ENCODE measurements at places on chromosomes 1 and 21. TPM values are rescaled to one million over a fixed set of nuclear protein-coding genes. Genes with fewer than 3 reads are reported as not detected.

GRCh38 chr1:177772386-177772960 lies 197.4 kb downstream of the SEC16B start:
- no peak for DNase-seq

- DNase-seq: no peak
Measured at GRCh38 chr1:223355699-223356098, 8.3 kb downstream of the SUSD4 start.

- no peak for DNase-seq
Measured at GRCh38 chr1:64755361-64755760, 10.5 kb downstream of the RAVER2 start.

- no peak for DNase-seq
Measured at GRCh38 chr1:22562584-22563583, at the start of gene EPHA8. TSS of gene EPHA8 (plus strand) at chr1:22563489. CDS start at chr1:22563636, 147 bp downstream.

DNA sequence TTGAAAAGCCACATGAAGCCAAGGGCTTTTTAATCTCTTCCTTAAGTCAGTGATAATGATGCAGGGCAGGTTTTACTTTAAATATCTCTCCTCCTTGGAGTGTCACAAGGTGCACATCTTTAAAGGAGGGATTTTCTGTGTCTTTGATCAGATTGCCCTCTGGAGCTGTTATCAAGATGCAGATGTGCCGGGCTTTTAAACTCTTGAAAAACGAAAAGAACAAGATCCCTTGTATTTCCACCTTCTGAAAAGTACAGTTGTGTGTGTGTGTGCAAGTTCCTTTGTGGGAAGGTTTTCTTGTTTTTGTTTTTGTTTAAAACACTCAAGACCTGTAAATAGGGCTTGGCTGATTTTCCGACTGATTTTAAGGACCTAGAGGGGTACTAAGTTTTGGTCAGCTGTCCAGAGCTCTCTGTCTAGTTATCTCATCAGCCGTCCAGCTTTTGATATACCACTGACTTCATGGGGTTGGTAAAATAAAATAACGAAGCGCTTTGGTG lies 1.6 kb downstream of the MARK1 start:
- no peak for DNase-seq

DNA sequence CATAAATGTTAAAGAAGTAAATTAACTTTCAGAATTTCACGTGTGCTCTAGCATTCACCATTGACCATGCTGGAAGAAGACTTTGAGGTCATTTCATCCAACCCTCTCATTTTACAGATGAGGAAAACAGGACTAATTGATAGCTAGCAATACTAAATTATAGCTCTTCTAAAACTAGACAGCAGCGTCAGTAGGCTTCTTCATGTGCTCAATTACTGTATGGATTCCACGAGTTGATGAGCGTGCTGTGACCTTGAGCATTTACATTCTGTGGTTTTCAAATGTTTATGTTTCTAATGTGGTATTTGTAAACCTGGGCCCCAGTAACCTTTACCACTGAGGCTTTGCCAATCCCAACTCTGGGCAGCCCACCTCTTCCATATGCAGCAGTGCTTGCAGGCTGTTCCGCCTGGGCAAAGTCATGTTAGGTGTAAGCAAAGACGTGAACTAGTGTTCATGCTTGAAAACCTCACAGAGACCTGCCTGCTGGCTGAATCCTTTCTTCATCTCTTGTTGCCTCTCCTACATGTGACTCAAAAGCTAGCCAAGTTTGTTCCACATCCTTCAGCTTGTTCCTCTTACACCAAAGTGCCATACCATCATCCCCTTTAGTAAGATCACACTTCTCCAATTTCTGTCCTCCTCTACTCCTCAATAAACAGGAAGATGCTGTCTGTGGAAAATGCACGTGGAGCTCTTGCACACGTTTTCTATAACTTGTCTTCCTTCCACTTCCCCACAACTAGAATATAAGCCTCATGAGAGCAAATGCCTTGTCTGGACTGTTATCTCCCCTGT lies 17.2 kb downstream of the KCNJ15 start:
- no peak for DNase-seq

Gene APOBEC4
- total RNA-seq: not detected

GRCh38 chr1:206579747-206580437 lies 32.4 kb downstream of the EIF2D start:
- no peak for DNase-seq

DNA sequence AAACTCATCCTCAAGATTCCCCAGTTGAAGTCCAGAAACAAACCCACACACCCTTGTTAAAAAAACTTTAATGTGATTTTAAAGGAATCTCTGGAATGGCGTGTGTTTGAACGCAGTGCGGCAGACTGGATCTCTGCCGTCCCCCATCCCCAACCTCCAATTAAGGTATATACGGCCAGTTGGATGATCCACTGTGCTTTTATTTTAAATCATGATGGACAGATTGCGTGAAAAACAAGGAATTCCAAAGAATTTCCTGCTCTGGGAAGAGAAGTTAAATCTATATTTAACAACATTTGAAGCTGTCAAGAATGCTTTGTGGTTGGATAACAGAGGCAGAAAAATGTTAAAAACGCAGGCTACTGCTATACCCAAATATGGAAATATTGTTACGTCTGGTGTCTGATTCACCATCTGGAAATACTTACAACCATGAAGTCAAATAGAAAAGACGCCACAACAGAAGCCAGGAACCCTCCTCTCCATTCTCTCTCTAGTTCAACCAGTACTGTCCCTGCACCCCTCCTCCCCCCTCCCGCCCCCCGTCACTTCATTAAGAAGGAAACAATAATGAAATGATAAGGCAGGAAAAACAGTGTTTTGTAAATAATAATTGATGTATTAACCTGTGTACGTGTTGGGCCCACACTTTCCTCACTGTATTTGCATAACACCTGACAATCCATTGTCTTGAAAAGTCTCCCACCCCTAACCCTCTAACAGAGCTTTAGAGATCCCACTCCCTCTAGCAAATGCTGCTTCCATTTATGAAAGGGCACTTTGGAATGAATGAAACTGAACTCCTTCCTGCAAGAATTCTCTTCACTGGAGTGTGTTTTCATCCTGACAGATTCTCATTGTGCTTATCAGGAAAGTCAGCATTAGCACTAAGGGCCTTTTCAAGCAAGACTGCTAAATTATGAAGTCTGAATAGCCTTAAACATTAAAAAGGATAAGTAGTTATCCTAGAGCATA lies 2.0 kb upstream of the CCN1 start:
- no peak for DNase-seq

Gene MMP23B
- total RNA-seq: 5.3 TPM

Gene TACSTD2
- total RNA-seq: 22.8 TPM

Gene ACKR1
- 0.67 TPM for total RNA-seq

DNA sequence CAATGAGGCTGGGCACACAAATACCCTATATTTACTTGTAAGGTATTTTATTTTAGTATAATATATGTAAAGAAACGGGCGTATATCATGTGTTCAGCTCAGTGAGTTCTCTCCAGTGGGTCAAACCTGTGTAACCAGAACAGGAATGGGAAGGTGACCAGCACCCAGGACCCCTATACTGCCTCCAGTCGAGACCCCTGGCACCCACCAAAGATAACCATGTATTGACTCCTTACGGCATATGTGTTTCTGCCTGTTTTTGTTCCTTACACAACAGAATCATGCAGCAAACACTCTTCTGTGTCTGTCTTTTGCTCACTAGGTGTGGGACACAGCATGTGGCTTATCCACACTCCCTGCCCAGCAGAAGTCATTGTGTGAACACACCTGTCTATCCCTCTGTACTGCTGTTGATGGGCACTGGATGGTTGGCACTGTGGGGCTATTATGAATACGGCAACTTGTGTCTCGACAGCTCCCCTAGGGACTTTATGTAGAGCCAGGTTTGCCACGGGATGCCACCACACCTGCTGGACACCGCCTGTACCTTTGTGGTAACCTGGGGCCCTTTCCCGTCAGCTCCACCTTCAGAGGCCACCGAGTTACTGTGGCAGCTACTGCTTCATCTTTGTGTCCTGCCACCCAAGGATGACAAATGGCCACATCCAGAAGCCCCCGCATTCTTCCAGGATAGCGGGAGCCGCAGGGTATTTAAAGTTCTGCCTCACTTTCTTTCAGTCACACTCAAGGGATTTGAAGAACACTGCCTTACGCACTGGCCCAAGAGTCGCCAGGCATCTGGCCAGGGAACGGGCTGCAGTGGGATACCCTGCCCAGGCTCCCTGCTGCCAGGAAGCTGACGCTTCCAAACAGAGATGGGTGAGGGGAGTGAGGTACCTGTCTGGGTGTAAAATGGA lies 23.5 kb upstream of the C2CD2 start:
- no peak for DNase-seq

GRCh38 chr1:67626861-67627235 lies 58.2 kb upstream of the GADD45A start:
- no peak for DNase-seq

DNA sequence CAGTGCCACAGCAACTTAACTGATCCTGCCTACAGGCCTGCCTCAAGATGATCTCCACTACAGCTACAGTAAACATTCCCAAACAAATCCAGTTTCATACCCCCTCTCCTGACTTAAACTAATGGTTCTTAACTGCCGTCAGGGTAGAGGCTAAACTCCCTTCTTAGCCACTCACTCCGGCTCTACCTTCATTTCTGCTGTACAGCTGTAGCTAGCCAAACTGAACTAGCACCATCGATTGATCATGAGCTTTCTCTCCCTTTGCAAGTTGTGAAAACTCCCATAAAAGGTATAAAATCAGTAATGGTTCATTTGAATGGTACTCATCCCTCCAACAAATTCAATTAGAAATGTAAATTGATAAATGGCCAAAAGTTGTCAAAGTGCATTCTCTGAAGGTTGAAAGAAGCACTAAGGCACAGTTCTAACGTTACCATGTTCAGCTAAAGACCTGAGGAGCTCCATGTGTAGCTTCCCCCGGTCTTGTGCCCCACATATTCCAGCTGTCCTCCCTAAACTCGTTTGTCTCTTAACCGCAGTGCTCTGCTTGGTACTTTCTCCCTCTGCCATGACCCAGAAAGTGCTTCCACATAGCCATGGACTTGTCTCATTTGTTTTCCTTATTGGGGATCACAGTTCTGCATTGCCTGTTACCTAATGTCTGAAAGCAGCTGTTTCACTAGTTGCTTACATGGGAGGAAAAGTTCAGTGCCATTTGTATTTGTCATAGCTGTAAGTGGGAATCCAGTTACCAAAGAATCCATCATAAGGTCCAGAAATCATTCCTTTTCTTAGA lies 49.8 kb downstream of the DHX9 start:
- DNase-seq: no peak

Gene ERICH3
- 1.1 TPM for total RNA-seq

DNA sequence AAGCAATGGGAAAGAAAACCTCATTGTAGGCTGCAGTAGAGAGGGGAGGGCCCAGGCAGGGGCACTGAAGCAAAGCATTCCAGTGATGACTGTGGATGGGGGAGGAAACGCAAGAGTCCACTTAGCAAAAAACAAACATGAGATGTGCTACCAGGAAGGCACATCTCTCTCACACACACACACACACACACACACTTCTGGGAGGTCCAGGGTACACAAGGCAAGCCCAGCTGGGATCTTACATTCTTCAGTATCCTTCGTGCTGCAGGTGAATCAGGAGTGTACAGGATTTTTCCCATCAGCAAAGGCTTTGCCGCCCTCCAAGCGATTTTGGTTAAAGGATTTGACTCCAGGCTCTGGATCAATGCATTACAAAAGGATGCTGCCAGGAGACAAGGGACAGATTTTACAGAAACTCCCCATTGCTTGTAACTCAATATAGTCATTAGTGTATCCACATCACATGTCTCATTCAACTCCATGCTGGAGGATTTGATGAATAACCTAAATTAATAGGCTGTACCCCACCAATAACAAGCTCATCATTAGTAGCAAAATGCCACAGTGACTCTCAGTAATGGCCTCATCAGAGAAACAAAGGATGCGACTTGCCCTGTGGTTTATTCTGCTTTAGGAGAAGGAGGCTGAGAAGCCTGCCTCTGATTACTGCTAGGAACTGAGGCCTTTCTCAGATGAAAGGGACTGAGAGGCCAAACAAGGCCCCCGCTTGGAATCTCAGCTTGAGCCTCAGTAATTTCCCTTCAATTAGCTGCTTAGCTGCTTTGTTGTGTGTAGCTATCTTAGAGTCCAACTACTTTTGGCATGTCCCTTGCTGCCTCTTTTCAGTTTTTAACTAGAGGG lies 41.6 kb downstream of the ABCA4 start:
- DNase-seq: no peak
